Cardiac muscle cell (in vitro differentiated cells and primary cell): ENCODE measurements at places on chromosomes 11 and 22.
A peak's percentile ranks its signal among the peaks of the same experiment; 100 is the strongest.

DNA sequence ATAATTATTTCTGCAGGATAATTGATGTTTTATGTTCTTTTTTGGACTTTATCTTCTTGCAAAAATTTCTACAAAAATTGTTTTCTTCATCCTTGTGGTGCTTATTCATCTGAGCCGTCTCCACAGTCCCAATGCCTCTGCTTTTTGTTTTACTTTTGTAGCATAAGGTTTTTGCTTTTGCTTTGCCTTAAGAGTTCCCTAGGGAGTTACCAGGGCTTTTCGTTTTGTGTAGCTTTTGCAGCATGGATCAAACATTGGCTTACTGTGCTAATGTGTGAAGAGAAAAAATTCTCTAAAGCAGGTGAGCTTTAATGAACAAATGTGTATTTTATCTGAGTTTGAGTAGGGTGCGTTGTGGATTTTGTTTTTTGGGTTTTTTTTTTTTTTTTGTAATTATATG, 11.8 kb downstream of the XBP1 start:
- DNase-seq = no peak

- DNase-seq = no peak
Measured at GRCh38 chr11:10474551-10474950, 19.5 kb downstream of the AMPD3 start.

DNA sequence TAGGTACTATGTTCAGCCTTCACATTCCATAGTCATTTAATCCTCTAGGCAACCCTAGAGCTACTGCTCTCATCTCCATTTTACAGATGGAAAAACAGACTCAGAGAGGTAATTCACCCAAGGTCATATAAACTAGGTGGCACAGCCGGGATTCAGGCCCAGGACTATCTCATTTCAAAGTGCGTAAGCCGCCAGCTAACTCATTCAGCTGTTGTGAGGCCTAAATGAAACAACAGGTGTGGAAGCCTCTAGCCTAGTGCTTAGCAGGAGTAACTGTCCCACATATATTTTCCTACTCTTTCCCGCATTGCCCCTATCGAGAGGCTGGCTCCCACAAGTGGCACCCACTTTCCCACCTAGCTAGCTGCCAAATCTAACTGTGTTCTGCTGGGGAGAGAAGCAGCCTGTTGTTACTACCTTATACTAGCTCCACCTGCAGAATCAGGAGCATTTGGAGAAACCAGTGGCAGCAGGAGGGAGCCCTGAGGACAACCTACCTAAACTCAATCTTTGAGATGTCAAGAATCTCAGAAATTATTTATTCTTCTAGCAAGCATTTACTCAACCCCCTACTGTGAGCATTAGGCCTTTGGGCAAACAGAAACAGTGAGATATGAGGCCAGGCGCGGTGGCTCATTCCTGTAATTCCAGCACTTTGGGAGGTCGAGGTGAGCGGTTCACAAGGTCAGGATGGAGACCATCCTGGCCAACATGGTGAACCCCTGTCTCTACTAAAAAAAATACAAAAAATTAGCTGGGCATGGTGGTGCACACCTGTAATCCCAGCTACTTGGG, 20.9 kb downstream of the PRG3 start:
- DNase-seq = no peak

- DNase-seq = no peak
Measured at GRCh38 chr11:61751384-61751783, 1.1 kb upstream of the MYRF start.

- no peak for DNase-seq
Measured at GRCh38 chr11:121122328-121122727, 21.3 kb downstream of the TECTA start.

GRCh38 chr11:93059117-93059957, 89.9 kb downstream of the MTNR1B start:
- peak; percentile 48 for DNase-seq

DNA sequence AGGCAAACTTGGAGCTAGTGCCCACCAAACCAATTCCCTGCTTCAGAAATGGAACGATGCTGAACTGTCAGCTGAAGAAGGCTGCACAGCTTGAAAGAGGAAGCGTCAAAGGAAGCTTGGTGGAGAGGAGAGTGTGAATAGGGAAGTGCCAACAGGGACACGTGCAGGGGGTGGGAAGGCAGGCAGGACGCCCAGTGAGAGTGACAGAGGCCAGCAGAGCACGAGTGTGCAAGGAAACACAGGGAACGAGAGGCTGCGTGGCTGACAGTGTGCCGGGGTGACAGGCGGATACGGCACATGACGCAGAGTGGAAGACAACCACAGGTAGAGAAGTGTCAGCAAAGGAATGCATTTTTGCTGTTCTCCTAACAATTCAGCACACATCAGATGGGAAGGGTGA, 196.4 kb downstream of the LARGE1 start:
- DNase-seq = no peak

DNA sequence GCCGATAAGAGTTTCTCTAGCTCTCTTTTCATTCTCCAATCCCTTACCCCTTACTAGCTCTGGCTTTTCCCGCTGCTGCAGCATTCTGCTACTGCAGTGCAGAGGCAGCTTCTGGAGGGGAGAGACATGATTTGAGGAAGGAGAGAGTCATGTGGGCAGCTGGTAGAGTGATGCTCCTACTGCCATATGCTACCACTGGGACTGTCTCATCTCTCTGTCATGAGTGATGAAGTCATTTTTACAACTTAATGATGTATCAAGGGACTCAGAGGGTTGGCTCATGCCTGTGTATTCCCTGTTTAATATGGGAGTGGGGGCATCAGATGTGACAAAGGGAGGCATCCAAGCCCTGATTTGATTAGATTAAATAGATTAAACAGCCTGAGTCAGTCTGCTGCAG, 11.3 kb downstream of the SLC17A6 start:
- no peak for DNase-seq

DNA sequence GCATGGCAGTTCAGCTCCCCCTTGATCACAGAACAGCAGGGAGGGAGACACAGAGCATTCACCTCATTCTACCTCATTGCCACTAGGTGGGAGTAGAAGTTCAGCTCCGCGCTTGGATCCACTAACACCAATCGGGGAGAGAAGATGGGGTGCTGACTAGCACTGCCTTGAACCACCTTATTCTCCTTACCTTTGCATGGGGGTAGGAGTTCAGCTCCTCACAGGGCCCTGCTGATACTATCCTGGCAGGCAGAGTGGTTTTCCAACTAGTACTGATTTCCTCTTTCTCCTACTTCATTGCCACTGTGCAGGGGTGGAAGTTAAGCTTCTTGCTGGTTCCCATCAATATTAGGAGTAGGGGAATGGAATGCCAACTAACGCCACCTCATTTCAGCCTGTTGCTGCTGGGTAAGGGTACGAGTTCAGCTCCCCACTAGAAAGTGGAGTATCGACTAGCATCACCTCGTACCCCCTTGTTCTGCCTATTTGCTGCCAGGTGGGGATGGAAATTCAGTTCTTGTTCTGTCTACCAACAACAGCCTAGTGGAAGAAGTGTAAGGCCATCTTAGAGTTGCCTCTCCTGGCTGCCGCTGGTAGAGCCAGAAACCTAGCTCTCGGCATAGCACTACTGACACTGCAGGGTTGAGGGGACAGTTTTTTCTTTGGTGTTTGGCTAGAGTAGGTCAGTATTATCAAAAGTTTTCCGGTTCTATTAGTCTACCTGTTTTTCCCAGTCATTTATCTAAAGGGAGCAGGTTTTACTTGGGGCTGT, 550.9 kb upstream of the CCDC90B start:
- DNase-seq = peak; percentile 52

GRCh38 chr11:27599217-27599616, 92.6 kb upstream of the LIN7C start:
- no peak for DNase-seq
